Activated naive CD8-positive, alpha-beta T cell treated with anti-CD3 and anti-CD28 coated beads, Interleukin-2, amount 10 ng/mL, durations not matched to agents 7 days and 5 days (primary cell): ENCODE measurements at places on chromosomes 7 and 10. TPM values are rescaled to one million over a fixed set of nuclear protein-coding genes. Genes with fewer than 3 reads are reported as not detected.

Gene AMPH
- total RNA-seq = not detected

Gene TSPAN13
- 0.91 TPM for total RNA-seq

Gene MYOF
- total RNA-seq = 0.91 TPM

Gene GBX1
- not detected for total RNA-seq

Gene PKD2L1
- total RNA-seq = not detected

Gene NANOS1
- 0.45 TPM for total RNA-seq

Gene ADAMTS14
- not detected for total RNA-seq

Gene OR9A2
- 0.30 TPM for total RNA-seq

Gene FKBP6
- not detected for total RNA-seq

Gene CDHR3
- 5.1 TPM for total RNA-seq

Gene TRIM4
- 42.2 TPM for total RNA-seq

Gene FRAT2
- total RNA-seq = 16.7 TPM

Gene HABP2
- not detected for total RNA-seq

Gene TDRD1
- 0.20 TPM for total RNA-seq

Gene C10orf105
- total RNA-seq = 0.17 TPM

Gene HOXA11
- not detected for total RNA-seq

Gene DNAH11
- 0.25 TPM for total RNA-seq

Gene HOXA1
- 1.0 TPM for total RNA-seq

Gene LRRD1
- total RNA-seq = not detected

Gene ZMIZ1
- total RNA-seq = 28.8 TPM

Gene ACTR1A
- 67.6 TPM for total RNA-seq

Gene CXCL12
- total RNA-seq = not detected

Gene LRRC4
- 0.11 TPM for total RNA-seq

Gene LLCFC1
- not detected for total RNA-seq

Gene FRMD4A
- 1.4 TPM for total RNA-seq

Gene NME8
- total RNA-seq = not detected

Gene MRLN
- not detected for total RNA-seq

Gene HIP1
- total RNA-seq = 8.7 TPM
